ENCODE measurements at places on chromosomes 3 and 15.

GRCh38 chr3:4629095-4630007, 136.2 kb downstream of the ITPR1 start:
- DNase-seq = no peak

GRCh38 chr3:31077826-31078225, 183.4 kb upstream of the GADL1 start:
- no peak for DNase-seq

GRCh38 chr15:29349196-29349595, 79.6 kb upstream of the NSMCE3 start:
- no peak for DNase-seq

- DNase-seq = no peak
These were observed 24.2 kb downstream of the UBE2Q2 start for GRCh38 chr15:75867449-75867848.

DNA sequence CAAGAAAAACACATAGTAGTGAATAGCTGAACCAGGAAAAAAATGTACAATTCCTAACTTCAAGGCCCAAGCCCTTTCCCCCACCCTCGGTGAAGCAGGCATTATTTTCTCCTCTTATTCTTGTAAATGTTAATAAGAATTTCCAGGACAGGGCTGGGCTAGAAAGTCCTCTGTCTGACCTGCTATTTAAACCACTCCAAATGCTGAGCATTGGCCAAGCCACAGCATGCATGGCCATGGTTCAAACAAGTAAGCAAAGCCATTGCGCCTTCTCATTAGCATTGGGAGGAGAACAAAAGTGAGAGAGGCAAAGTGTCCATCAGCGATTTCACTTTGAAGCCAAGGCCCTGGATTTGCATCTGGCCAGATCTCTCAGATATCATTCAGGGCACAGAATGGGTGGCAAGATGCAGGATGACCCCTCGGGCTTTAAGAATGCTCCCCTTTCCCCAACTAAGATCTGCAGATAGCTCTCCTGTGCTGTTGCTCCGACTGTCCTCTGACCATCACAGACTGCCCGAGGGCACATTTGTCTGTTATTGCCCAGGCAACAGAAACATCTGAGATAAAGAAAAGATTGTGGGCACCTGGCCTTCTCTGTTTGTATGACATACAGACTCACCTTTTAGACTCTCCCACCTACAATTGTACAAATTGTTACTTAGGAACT, 46.3 kb downstream of the CEMIP start:
- DNase-seq = no peak

- no peak for DNase-seq
These were observed 35.7 kb upstream of the BHLHE40 start for GRCh38 chr3:4943549-4943948.

GRCh38 chr3:170780955-170781354, 89.0 kb downstream of the RPL22L1 start:
- no peak for DNase-seq

DNA sequence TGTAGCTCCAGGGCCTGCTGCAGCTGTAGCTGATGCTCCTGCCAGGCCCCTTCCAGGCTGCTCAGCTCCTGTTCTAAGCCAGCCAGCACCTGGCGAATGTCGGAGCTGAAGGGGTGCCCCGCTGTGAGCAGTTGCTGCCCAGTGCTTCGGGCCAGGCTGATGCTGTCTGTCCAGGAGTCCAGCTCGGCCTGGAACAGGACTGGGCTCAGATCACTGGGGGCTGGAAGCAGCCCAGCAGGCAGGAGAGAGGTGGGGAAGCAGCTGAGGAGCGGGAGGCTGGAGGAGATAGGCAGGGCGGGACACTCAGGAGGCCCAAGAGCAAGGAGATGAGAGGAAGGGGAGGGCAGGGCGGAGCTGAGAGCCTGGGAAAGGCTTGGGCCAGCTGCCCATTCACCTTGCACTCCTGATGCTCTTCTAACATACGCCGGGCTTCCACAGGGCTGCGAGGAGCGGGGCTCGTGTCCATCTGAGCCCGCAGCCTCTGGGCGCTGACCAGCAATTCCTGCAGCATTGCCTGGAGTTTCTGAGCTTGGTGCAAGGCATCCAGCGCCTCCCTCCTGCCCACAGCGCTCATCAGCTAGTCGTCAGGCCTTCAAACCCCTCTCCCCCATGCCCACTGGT, 23.2 kb downstream of the PLA2G4B start:
- no peak for DNase-seq

GRCh38 chr3:163644172-163644571, 1434.1 kb downstream of the SI start:
- DNase-seq = no peak

DNA sequence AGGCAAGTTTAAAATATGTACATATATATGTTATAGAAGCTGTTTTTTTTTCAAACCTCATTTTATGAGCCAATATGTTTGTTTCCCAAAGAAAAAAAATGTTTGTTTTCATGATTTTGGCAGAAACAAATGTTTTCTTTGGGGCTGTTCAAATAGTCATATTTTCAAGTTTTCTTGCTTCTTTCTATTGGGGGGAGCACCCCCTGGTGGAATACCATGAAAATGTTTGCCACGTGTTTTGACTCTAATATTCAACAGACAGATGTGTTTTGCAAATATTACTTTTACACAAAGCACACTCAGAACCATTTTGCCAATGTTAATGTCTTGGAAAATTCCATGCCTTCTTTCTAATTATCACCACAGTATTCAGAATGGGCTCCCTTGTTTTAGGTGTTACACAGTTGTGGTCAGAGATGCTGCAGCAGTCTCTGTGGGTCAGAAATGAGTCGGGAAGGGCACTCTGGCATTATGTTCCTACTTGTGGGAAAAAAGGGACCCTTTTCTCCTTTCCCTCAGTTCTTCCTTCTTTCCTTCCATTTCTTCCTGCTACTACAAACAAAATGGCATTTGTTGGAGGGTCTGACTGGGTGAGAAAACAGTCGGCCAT, 817.0 kb downstream of the TUSC7 start:
- no peak for DNase-seq

DNA sequence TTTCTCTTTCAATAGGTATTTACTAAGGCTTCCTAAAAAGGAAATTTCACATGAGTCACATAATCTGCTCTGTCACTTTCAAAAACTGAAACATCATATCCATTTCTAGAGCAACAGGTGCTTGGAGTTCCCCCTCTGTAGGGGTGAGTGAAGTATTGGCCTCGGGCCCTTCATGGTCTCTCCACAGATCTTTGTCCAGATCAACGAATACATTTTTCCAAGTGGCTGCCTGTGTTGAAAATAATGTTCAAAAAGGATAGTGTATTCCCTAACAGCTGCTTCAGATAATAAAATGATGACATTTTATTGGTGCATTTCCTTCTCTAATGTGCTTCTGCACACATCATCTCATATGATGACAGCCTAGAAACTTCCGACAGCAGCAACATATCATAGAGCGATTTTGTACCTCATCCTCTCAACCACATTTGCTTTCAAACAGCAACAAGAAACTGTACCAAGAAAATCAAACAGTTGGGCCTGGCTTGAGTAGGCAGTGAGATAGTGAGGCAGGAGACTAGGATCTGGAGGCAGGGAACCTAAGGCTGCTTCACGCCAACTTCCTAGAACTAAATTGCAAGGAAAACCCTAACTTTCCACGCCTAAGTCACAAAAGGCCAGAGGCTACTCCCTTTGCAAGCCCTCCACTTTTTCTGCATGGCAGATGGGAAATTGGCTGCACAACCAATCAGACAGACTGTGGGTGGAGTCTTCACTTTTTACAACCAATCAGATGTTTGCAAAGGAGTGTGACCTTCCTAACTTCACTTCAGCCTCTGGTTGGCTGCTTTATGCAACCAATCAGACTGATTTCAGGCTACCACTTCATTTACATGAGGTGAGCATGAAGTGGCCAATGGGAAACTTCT, 340.2 kb downstream of the LRRC3B start:
- DNase-seq = no peak

DNA sequence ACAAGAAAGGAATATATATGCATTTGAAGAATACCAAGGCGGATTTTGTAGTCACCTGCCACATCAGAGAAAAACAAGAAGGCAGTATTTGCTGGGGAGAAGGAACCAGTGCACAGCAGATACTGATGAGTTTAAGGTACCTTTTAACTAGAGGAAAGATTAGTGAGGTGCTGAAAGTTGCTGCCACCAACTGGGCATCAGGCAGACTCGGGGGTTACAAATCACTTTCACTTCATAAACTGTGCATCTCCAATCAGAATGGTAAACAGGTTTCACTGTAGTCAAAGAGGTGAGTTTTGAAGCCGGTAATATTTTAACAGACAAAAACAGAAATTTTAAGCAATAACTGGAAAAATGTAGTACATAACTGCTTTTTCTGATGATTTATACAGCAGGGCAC, 4.1 kb downstream of the FBN1 start:
- no peak for DNase-seq

DNA sequence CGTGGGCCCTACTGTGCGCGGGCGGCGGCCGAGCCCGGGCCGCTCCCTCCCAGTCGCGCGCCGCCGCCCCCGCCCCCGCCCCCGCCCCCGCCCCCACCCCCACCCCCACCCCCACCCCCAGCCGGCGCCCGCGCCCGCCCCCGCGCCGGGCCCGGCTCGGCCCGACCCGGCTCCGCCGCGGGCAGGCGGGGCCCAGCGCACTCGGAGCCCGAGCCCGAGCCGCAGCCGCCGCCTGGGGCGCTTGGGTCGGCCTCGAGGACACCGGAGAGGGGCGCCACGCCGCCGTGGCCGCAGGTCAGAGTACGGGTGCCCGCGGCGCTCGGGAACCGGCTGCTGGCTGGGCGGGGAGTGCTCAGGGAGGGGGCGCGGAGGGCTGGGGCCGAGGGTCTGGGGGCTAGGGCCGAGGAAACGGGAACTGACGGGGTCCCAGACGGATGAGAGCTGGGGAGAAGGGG, 1.1 kb upstream of the PPARG start:
- peak; percentile 19 for DNase-seq

- DNase-seq = no peak
These were observed 50.8 kb downstream of the RBMS3 start for GRCh38 chr3:29331456-29332194.

GRCh38 chr3:128128251-128128650, 4.6 kb upstream of the RUVBL1 start:
- no peak for DNase-seq

DNA sequence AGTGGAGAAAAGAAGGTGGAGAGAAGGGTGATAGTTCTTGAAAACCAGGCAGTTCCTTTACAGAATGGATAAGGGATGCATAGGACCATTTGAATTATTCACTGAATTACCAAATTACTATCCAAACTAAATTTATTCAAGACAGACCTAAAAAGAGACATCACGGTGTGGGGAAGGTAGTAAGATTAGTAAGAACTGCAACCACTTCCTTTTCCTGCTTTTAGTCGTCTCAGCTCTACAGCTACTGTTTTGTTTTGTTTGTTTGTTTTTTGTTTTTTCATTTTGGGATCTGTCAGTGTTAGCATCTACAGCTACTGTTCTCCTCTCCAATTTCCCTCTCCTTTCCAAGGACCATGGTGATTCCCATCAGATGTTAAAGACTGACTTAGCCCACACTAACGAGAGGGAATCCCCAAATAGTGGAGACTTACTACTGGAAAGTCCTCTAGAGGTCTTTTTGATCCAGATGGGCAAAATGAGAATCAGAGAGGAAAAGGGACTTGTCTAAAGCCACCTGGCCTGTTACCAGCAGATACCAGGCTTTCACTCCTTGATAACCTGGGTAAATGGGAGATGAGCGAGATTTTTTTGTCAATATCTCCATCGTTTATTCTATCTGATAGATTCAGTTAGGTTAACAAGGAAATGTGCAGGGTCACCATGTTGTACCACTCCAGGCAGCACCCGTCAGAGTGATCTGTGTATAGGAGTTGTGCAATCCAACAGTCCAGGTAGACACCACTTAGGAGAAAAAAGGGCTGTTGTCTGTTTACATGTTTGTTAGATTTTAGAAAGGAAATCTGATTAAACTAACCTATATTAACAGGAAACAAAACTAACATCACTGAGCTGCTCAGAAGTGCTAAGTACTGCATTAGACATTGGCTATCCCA, 6.0 kb downstream of the HCLS1 start:
- DNase-seq = no peak

GRCh38 chr15:47720555-47720954, 3.2 kb downstream of the SEMA6D start:
- no peak for DNase-seq

GRCh38 chr3:52827866-52828376, 2.6 kb downstream of the ITIH4 start:
- no peak for DNase-seq

- no peak for DNase-seq
These were observed 113.7 kb upstream of the GOLGA8J start for GRCh38 chr15:29968895-29969561.

DNA sequence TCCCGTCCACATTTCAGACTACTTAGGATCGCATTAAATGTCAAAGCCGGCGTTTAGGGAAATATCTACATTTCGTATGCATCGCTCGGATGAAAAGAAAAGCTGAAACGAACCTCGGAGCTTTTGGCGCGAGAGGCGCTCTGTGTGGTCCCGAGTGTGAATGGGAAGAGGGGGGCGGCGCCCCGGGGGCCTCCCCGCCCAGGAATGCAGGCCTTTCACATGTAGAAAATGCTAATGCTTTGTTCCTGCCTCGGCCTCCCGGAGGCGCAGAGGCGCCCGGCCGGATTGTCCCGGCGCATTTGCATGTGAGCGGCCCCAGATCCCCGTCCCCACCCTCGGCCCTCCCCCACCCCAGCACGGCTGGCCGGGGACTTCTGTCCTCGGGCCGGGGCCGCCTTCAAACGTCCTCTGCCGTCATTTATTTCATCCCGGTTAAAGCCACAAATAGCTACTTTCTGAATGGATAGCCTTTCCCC, 37.0 kb upstream of the TRIM71 start:
- peak; percentile 21 for DNase-seq

- DNase-seq = no peak
These were observed 280.4 kb downstream of the CD47 start for GRCh38 chr3:107810171-107811071.

DNA sequence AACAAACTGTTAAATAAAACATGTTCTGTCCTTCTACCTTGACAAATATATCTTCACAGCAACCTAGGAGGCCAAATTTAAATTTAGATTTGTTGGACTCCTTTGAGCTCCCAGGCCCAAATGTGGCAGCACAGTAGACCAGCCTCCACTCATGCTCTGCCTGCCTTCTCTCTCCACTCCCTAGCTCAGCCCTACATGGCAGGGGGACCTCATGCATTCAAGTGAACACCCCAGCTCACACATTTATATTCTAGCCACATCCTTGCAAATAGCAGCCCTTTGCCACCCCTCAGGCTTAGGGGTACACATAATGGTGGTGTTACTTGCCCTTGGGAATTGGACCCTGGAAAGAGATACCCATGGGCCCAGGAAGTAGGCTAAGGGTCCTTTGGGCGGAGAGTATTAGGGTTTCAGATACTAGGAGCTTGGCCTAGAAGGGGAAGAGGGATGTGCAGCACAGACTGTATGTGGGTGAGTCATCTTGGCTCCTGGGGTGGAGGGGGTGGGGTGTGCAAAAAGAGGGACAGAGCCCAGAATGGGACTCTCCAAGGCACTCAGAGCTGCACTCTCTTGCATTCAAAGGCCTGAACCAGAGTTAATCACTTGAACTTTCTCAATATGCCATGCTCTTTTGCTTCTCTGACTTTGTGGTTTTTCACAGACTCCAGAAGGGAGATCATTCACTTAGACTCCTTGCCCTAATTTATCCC, 268.4 kb upstream of the ROPN1 start:
- no peak for DNase-seq

- peak; percentile 64 for DNase-seq
These were observed at the start of gene ONECUT1 for GRCh38 chr15:52790169-52790708. Gene ONECUT1, minus strand, starts transcription at chr15:52790336. Its CDS starts 452 bp downstream, at chr15:52789884.

All from activated naive CD8-positive, alpha-beta T cell treated with anti-CD3 and anti-CD28 coated beads for 36 hours (primary cell).